Urinary bladder (tissue), 4 donors: ENCODE measurements at places on chromosomes 3 and 15. TPM values are rescaled to one million over a fixed set of nuclear protein-coding genes. Genes with fewer than 3 reads are reported as not detected.

CHP1 gene
- 45.6 TPM for polyA plus RNA-seq

DNA sequence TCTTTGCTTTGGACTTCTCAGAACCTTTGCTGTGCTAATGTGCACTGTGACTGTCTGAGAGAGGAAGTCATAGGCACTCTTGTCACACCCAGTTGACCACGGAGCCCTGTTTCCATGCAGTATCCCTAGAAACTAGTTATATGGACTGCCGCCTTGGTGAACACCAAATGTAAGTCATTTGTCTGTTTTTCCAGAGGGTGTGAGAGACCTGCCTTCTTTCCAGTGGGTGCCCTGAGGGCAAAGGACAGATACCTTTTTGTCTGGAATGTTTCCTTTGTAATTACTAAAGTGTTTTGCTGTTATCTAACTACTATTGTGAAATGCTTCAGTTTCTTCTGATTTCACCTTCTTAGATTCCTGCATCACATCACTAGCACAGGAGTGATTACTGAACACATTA, 91.8 kb downstream of the LARS2 start:
- no peak for DNase-seq

EXD1 gene
- polyA plus RNA-seq, result not detected

UTS2B gene
- 0.34 TPM for polyA plus RNA-seq

DNA sequence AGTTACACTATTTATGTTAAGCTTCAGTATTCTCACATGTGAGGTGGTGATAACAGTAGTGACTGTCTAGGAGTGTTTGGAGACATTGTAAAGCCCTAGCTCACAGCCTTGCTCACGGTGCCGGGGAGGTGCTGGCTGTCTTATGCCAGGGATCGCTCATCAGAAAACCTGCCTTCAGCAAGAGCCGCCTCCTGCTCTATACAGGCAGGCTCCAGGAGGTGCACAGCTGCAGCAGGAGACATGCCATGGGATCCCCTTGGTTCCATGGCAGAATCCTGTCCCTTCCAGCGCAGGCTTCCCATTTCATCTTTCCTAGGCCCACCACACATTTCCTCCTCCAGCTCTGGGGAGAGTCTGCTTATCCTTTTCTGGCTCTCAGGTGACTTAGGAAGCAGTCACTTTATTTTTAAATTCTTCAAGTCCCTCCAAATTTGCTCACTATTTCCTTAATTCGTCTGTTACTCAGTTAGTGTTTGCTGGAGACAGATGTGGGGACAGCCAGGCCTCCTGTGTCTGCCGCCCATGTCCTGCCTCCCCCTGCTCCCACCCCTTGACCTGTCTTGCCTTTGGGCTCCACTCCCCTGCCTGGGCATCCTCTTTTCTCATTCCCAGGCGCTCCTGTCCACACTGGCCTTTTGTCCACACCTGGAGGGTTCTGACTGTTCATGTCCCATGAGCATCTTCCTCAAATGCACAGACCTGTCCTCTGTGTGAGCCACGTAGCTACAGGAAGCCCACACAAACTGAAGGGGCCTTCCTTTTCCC, 31.7 kb downstream of the SLCO2A1 start:
- no peak for DNase-seq

- no peak for DNase-seq
Observed at GRCh38 chr3:183502237-183503181, 53.0 kb downstream of the KLHL6 start.

MESP1 gene
- 0.91 TPM for polyA plus RNA-seq

- DNase-seq, result no peak
Observed at GRCh38 chr3:114455432-114455831, 161.6 kb downstream of the TIGIT start.

DNA sequence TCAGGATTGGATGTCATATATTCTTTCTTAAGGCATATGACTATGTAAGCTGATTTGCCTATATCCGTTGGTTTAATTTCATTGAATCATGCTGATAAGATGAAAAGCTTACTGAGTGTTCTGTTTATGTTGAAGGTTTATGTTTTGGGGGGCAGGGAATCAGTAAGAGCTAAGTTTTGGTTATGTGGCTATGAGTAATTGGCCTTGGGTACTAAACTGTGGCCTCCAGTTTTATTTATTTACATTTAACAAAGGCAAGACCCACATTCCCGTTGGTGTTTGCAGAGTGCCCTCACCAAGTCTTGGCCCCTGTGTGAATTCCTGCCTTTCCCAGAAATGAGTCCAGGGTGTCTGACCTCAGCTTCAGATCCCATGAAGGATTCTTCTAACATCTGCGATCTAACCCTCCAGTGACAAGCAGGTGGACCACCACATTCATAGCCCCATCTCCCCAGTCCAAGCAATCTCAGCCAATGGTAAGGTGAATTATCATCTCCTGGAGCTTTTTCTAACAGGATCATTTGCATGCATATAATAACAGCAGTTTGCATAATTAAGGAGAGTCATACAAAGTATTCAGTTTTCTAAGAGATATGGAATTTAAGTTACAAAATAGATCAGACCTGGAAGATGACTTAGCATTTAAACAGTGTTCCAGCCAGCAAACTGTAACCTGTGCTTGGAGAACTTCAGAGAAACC, 27.4 kb downstream of the GLDN start:
- DNase-seq, result no peak

COLQ gene
- polyA plus RNA-seq, result 1.8 TPM

BMF gene
- 7.8 TPM for polyA plus RNA-seq

DNA sequence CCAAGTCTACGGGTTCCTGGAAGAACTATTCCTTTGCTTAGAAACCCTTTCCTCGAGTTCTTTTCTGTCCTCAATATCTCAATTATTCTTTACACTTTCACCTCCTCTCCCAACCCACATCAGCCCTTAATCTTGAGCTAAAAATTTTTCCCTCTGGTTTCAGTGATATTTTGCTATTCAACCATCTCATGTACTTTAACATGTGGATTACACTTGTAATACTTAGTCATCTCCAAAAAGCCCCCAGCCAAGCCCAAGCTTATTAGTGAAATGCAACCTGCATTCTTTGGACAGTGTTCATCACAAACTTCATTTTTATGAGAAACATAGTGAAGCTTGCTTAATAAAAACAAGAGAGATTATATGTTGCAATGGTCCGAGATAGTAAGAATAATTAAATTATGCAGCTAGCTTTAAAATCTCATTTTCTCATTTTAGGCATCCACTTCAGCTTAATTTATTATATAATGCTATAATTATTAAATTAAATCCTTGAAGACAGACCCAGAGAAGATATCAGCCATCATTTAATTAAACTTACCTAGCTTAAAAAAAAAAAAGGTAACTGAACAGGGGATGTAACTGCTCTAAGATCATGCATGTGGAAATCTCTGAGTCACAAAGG, 534.5 kb upstream of the TBL1XR1 start:
- no peak for DNase-seq

GRCh38 chr15:36407647-36408046, 171.8 kb upstream of the CDIN1 start:
- no peak for DNase-seq

GRCh38 chr3:149411583-149411982, 34.1 kb upstream of the TM4SF1 start:
- no peak for DNase-seq

DNA sequence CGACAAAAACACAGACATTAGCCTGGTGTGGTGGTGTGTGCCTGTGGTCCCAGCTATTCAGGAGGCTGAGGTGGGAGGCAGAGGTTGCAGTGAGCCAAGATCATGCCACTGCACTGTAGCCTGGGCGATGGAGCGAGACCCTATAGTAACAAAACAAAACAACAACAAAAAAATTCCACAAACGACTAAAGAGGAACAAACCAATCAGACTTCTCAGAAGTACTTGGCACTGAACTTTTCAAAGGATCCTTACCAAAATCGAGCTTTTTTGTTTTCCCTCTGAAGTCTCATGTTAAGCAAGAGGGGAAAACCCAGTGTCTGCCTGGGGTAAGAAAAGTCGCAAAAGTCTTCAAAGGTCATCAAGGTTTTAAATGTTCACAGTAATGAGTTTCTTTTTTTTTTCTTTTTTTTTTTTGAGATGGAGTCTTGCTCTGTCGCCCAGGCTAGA, 30.1 kb upstream of the TFRC start:
- DNase-seq, result no peak

GHSR gene
- polyA plus RNA-seq, result not detected

GRCh38 chr15:57892181-57892580, 173.3 kb downstream of the ALDH1A2 start:
- DNase-seq, result no peak

PLAAT1 gene
- polyA plus RNA-seq, result 0.60 TPM

DNA sequence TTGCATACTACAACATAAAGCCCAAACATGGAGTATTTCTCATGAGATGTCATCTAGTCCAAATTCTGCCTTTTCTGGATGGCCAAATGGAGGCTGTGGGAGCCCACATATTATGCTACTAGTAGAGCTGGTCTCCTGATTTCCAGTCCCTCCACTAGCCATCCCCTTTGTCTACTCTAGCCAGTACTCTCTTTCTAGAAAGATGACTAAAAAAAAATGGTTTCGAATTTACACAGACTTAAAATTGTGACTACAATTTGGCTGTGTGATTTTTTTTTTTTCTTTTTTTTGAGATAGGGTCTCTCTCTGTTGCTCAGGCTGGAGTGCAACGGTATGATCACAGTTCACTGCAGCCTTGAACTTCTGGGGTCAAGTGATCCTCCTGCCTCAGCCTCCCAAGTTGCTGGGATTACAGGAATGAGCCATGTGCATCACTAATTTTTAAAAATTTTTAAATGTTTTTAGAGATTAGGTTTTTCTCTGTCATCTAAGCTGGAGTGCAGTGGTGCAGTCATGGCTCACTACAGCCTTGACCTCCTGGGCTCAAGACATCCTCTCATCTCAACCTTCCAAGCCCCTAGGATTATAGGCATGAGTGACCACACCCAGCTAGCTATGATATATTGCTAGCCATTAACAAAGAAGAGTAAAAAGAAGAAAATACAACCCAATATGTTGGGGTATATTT, 273.9 kb downstream of the ADAMTSL3 start:
- no peak for DNase-seq

GRCh38 chr3:71728632-71729342, 3.6 kb upstream of the EIF4E3 start:
- no peak for DNase-seq

VEPH1 gene
- polyA plus RNA-seq, result 0.37 TPM

- DNase-seq, result no peak
Observed at GRCh38 chr3:81218023-81218422, 543.4 kb downstream of the GBE1 start.

SGO1 gene
- polyA plus RNA-seq, result 0.15 TPM

GRCh38 chr3:9124730-9125129, 124.7 kb downstream of the SRGAP3 start:
- no peak for DNase-seq

- DNase-seq, result no peak
Observed at GRCh38 chr15:64693134-64693533, 82.3 kb downstream of the RBPMS2 start.

DNA sequence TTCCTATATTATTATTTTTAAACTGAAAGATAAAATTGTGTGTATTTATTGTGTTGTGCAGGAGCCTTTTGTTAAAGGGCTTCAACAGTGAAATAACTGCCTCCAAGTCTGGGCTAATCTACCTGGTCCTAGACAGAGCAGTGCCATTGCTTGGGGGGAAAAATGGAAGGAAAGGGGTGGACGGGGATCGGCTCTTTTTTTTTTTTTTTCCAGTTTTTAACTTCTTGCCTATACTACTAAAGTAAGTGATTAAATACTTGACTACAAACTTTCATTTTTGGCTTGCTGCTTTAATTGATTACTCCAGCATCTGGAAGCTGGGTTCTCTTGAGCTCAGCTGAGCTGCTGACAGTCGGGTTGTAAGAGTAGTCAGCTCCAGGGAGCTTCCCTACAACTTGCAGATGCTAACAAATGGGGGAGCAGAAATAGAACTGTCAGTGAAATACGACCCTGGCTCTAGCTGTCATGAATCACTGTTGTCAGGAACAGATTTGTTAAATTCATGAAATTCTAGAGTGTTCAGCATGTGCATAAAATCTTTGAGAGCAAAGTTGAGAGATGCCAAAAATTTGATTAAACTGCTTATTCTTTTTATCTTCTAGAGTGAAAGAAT, 276.7 kb downstream of the ROBO1 start:
- no peak for DNase-seq

XCR1 gene
- 0.77 TPM for polyA plus RNA-seq

DNA sequence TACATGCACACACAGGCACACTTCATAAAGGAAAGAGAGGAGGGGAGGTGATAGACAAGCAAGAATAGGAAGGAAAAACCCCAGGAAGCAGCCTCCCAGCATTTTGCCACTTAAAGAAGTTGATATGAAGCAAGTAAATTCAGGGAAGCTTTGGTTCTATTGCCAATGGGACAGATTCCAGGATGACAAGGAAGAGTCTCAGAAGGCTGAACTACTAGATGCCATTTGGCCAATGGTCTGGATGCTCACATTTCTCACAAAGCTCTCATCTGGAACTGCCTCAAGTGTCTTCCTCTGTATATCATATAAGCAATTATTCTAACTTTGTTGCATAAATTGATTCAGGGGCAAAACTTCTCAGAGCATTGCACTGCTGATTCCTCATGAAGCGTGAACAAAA, 78.8 kb upstream of the STRIT1 start:
- no peak for DNase-seq

GOLGA6L25 gene
- polyA plus RNA-seq, result not detected

GRCh38 chr15:32828507-32829186, 110.8 kb downstream of the GREM1 start:
- DNase-seq, result no peak

FSTL1 gene
- polyA plus RNA-seq, result 445 TPM

DNA sequence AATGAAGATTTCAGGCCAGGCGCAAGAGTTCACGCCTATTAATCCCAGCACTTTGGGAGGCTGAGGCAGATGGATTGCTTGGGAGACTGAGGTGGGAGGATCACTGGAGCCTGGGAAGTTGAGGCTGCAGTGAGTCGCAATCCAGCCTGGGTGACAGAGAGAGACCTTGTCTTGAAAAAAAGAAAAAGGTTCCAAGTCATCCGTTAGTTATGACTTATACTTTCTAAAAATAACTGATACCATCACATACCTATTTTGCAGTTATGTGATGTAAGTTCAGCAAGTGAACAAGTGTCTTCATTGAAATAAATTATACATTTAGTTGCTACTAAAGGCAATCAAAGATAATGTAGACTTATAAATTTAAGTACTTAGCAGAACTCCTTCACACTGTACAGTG, 22.1 kb downstream of the CLPX start:
- no peak for DNase-seq

DNA sequence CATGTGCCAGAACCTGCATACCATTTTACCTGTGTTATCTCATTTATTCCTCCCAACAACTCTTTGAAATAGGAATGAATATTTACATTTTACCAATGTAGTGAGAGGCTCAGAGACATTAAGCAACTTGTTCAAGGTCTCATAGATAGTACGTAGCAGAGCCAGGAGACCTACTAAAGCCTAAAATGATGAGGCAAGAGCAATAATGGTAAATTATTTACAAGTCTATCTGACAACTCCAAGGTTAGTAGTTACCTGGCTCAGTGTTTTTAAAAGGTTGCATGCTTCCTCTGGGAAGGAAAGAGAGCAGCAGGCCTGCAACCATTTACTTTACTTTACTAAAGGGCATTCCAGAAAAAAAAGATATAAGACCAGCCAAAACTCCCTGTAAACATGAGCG, 103.0 kb downstream of the CFAP20DC start:
- no peak for DNase-seq
